ENCODE measurements at places on chromosomes 5 and 9.

DNA sequence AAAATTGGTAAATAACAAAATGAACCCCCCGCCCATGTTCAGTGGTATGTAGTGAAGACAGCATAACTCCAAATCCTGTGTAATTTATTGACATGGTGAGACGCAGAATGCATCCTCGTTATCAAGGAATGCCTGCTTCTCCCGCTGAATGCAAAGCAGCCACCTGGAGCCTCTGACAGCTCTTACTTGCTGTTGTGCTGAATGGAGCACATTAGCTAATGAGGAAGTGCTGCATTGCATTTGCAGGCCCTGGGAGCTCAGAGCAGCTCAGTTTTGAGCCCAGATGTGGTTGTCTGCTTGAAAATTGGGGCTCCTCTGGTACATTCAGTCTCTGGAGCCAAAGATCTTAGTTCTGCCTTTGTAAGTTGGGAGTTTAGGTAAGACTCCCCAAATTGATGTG lies 28.9 kb downstream of the PLAC8L1 start:
- no peak for DNase-seq

- DNase-seq, result no peak
Measured at GRCh38 chr5:131305138-131305689, 41.4 kb downstream of the CDC42SE2 start.

- no peak for DNase-seq
Measured at GRCh38 chr5:126031989-126032716, 391.1 kb upstream of the GRAMD2B start.

- DNase-seq, result no peak
Measured at GRCh38 chr5:50535393-50535792, 94.3 kb upstream of the EMB start.

DNA sequence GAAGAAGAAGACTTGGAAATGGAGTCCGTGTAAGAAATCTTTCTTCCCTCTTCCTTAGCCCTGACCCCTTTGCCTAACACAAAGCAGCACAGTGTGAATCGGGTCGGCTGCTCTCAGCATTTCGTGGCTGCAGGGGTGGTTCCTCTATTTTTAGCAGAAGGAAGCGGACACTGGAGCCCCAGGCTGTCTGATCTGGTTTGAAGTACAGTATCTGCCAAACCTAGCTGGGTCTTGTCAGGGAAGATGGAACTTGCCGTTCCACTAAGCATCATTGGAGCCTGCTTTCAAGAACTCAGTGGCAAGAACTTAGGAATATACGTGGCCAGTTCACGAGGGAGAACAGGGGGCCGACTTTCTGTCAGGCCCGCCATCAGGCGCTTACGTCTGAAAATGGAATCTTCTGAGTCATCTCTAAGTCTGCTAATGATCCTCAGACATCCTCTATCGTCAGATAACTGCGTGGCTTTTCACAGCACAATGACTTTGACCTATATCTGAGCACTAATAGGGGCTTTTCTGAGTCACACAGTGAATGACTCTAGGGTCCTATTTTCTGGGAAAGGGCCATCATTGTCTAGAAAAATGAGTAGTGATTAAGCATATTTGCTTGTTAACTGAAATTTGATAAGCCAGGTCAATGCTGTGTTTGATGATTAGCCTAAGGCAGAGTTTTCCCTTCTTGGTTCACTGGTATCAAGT lies 43.3 kb upstream of the NCS1 start:
- peak; percentile 44 for DNase-seq
